ENCODE measurements at places on chromosomes 5 and 9. TPM values are rescaled to one million over a fixed set of nuclear protein-coding genes. Genes with fewer than 3 reads are reported as not detected.

Gene PHF24
- 0.35 TPM for total RNA-seq

Gene SPOCK1
- total RNA-seq = 14.0 TPM

Gene APBB3
- total RNA-seq = 12.0 TPM

- no peak overlapping the region for H3K4me3 ChIP-seq
- no peaks in the 10 kb centered on the region for H3K4me1 ChIP-seq
- DNase-seq = no peak
- no peaks in the 10 kb centered on the region for H3K27me3 ChIP-seq
- H3K27ac ChIP-seq = no peak overlapping the region
- H3K36me3 ChIP-seq = no peaks in the 10 kb centered on the region
Measured at GRCh38 chr5:142057697-142058056, 44.9 kb upstream of the GNPDA1 start.

DNA sequence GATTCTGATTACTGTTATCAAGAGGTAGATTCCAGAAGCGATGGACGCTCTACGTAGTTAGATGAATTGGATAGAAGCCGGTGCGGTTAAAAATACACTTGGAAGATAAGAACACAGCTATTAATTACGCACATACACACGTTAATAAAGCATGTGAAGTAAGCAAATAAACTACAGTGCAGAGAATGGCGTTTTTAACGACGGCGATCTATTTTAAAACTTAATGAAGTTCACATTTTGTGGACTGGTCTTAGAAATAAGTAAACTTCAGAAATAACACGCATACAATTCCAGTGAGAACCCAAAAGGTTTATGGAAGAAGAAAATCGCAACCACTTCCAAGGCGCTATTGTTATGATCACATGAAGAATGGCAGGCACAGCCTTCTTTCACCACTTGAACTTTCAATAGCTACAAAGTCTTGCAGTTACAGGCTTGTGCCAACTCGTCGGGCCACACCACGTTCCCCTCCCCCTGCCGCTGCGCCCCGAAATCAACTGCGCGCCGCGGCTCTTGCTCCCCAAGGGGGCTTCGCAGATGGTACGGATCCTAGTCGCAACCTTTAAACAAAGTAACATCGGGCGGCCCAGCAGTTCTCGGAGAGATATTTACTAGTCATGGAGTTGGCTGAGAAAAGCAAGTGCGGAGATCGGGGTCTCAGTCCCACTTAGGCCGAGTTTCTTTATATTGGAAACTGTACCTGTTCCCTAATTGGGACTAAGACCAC lies 866 bp upstream of the SEMA6A start:
- H3K4me3 ChIP-seq = peak overlapping the region; percentile 87
- peaks cover 2% of the 10 kb centered on the region for H3K4me1 ChIP-seq
- peak overlapping the region; percentile 71 for H3K27ac ChIP-seq
- no peaks in the 10 kb centered on the region for H3K27me3 ChIP-seq
- peaks cover 25% of the 10 kb centered on the region for H3K36me3 ChIP-seq
- no peak for DNase-seq

DNA sequence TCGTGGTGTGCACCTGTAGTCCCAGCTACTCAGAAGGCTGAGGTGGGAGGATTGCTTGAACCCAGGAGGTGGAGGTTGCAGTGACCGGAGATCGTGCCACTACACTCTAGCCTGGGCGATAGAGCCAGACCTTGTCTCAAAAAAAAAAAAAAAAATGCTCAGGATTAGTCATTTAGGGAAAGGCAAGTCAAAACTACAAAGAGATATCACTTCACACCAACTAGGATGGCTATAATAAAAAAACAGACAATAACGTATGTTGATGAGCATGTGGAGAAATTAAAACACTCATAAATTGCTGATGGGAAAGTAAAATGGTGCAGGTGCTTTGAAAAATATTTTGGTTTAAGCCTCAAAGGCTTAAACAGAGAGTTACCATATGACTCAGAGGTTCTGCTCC lies 6.3 kb upstream of the ANKRD34B start:
- no peak overlapping the region for H3K4me3 ChIP-seq
- H3K36me3 ChIP-seq = no peaks in the 10 kb centered on the region
- H3K4me1 ChIP-seq = no peaks in the 10 kb centered on the region
- no peak overlapping the region for H3K27ac ChIP-seq
- no peak for DNase-seq
- H3K27me3 ChIP-seq = no peaks in the 10 kb centered on the region

GRCh38 chr5:80182809-80183580 lies 72.9 kb downstream of the SERINC5 start:
- no peak overlapping the region for H3K4me3 ChIP-seq
- peak overlapping the region; percentile 77 for H3K27ac ChIP-seq
- H3K27me3 ChIP-seq = no peaks in the 10 kb centered on the region
- H3K4me1 ChIP-seq = peaks cover 25% of the 10 kb centered on the region
- no peak for DNase-seq

GRCh38 chr5:21783074-21783679 lies 1070.0 kb downstream of the CDH12 start:
- H3K4me3 ChIP-seq = no peak overlapping the region
- no peak overlapping the region for H3K27ac ChIP-seq
- DNase-seq = no peak

Gene DIPK1B
- total RNA-seq = 35.3 TPM

Gene NUDT2
- total RNA-seq = 16.7 TPM

- DNase-seq = no peak
- no peak overlapping the region for H3K27ac ChIP-seq
- H3K27me3 ChIP-seq = no peaks in the 10 kb centered on the region
- peaks cover 43% of the 10 kb centered on the region for H3K36me3 ChIP-seq
Measured at GRCh38 chr9:86274821-86275643, 7.3 kb downstream of the ISCA1 start.

Gene CNTNAP3B
- total RNA-seq = 2.9 TPM

DNA sequence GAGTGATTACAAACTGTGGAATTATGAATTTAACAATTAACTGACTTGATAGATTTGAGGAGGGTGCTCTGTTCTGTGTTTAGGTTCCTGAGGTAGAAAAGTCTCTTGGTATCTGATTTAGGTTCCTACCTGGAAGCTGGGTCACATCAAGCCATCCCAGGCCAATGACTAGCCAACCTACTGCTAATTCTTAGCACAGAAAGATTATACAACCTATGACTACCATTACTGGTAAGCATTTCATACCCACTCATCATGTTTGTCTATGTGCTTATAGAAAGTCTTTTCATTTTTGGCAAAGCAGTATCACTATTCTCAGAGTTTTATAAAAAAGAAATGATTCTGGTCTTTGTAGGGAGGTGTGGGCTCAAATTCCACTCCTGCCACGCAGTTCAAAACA lies 49.7 kb downstream of the GNAQ start:
- no peaks in the 10 kb centered on the region for H3K36me3 ChIP-seq
- no peaks in the 10 kb centered on the region for H3K27me3 ChIP-seq
- no peak for DNase-seq

DNA sequence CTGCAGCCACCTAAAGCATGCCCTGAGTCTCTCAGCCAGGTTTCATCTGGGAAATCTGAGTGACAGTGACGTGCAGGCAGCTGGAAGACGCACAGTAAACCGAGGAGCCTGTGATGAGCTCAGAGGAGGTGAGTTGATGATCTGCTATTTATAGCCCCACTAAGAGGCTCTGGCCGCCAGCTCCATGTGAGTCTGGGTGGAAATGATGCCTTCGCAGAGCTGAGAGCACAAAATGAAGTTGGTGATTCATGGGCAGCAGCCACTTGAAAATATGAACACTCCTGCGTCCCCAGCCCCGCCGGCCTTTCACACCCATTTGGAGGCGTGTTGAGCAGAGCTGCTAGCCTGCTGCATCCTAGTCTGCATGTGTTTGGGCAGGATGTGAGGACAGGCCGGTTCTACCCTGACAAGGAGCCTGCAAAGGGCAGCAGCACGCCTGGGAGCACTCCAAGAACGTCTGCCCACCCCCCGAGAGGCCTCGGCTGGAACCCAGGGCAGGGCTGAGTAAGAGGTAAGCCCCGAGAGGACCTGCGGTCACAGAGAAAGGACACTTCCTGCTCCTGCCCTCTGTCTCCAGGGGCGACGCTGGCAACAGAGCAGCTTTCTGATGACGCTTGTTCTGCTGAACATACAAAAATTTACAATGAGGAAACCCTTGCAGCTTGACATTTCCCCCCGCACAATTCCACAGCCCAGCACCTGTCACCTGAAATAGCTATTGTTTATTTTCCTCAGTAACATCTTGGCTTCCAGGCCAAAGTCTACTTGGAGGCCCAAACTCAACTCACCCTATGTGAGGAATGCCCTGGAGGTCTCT lies 25.1 kb upstream of the CDKN2AIPNL start:
- no peak overlapping the region for H3K27ac ChIP-seq
- DNase-seq = no peak
- H3K36me3 ChIP-seq = no peaks in the 10 kb centered on the region
- H3K27me3 ChIP-seq = no peaks in the 10 kb centered on the region

Gene ADAMTS12
- total RNA-seq = 12.3 TPM

GRCh38 chr5:33828626-33829308 lies 63.0 kb downstream of the ADAMTS12 start:
- no peaks in the 10 kb centered on the region for H3K27me3 ChIP-seq
- H3K4me3 ChIP-seq = no peak overlapping the region
- H3K27ac ChIP-seq = no peak overlapping the region
- no peak for DNase-seq
- no peaks in the 10 kb centered on the region for H3K36me3 ChIP-seq

DNA sequence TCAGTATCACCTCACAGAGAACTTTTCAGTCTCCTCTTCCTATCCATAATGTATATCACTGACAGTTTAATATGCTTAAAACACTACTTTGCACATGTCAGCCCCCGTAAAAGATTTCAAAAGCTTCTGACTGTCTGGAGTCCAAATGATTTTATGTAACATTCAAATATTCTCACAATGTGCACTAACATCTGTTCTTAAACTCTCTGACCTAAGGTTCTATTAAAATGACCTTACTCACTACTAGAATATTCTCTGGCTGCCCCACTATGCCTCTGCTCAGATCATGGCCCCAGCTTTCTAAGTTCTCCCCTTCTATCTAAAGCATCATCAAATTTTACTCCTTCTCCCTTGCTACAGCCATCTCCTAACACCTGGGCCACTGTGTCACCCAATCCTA lies 52.5 kb downstream of the AP3B1 start:
- H3K36me3 ChIP-seq = no peaks in the 10 kb centered on the region
- no peak for DNase-seq
- H3K27me3 ChIP-seq = no peaks in the 10 kb centered on the region
- H3K27ac ChIP-seq = no peak overlapping the region

- H3K4me1 ChIP-seq = no peaks in the 10 kb centered on the region
- no peaks in the 10 kb centered on the region for H3K36me3 ChIP-seq
- no peak overlapping the region for H3K27ac ChIP-seq
- no peaks in the 10 kb centered on the region for H3K27me3 ChIP-seq
- DNase-seq = no peak
Measured at GRCh38 chr5:4313138-4313537, 717.5 kb downstream of the IRX1 start.

DNA sequence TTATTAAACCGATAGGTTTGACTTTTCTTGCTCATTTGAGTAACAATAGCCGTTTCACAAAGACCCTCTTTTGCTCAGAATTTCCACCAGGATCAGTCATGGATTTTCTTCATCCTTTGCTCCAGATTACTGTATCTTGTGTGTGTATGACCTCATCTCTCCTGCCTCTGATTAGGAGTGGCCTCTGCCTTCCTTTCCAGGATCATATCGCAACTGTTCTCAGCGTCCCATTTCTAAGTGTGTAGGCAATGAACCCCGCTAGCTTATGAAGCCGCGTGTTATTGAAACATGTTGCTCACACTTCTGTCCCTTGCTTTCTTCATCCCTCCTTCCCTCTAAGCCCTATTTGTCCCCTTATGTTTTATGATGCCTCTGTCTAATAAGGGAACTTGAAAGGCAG lies 169.8 kb upstream of the RPS23 start:
- H3K36me3 ChIP-seq = no peaks in the 10 kb centered on the region
- DNase-seq = no peak
- no peak overlapping the region for H3K4me3 ChIP-seq
- H3K27me3 ChIP-seq = no peaks in the 10 kb centered on the region

Gene CDH6
- total RNA-seq = 1.4 TPM

DNA sequence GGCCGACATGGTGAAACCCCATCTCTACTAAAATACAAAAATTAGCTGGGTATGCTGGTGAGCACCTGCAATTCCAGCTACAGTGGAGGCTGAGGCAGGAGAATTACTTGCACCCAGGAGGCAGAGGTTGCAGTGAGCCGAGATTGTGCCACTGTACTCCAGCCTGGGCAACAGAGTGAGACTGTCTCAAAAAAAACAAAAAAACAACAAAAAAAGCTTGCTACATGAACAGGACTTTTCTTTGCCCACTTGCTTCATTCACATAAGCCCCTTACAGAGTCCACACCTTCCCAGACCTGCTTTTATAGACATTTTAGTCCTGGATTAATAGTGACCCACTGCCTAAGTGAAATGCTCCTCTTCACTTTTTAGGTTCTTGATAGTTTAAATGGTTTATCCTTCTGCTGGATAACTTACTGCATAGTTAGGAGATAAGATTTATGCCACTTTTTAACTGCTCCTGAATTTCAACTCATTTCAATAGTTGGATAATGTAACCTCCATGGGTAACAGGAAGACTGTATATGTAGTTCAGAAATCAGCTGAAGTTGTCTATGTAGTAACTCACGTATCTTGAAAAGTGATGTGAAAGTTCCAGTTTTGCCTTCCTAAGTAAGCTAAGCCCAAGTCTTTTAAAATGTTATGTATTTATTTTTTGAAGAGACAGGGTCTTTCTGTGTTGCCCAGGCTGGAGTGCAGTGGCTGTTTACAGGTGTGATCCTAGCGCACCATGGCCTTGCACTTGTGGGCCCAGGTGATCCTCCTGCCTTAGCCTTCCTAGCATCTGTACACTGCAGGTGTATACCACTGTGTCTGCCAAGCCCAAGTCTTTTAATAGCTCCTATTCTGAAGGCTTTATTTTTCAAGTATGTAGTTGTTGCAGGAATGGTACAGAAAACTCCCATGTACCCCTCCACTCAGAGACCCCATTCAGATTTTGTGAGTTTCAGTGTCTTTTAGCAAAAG lies 19.7 kb downstream of the SUB1 start:
- H3K36me3 ChIP-seq = no peaks in the 10 kb centered on the region
- DNase-seq = no peak
- no peak overlapping the region for H3K27ac ChIP-seq
- H3K27me3 ChIP-seq = no peaks in the 10 kb centered on the region

DNA sequence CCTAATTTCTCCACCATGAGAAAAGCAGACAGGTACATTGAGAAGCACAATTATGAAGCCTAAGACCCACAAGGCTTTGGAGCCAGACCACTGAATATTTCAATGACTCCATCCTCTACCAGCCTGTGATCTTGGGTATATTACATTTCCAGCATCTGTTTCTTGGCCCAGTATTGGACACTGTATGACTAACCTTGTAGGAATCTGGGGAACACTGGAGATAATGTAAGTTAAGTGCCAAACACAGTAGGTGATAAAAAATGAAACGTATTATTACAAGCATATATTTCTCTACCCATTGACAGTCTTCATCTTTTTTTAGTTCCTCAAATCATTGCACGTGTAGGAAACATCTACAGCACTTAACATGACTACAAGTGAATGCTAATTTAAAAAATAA lies 28.6 kb upstream of the FEM1C start:
- no peak overlapping the region for H3K4me3 ChIP-seq
- no peaks in the 10 kb centered on the region for H3K4me1 ChIP-seq
- DNase-seq = no peak
- H3K27ac ChIP-seq = no peak overlapping the region
- no peaks in the 10 kb centered on the region for H3K36me3 ChIP-seq

GRCh38 chr5:162852134-162852533 lies 585.3 kb upstream of the CCNG1 start:
- no peak overlapping the region for H3K4me3 ChIP-seq
- no peak overlapping the region for H3K27ac ChIP-seq
- DNase-seq = no peak
- H3K27me3 ChIP-seq = no peaks in the 10 kb centered on the region

Measured in H1 (cell line).